ENCODE measurements at places on chromosomes 4 and X. TPM values are rescaled to one million over a fixed set of nuclear protein-coding genes. Genes with fewer than 3 reads are reported as not detected.

ATP10D gene
- total RNA-seq, result 11.3 TPM

GLOD5 gene
- total RNA-seq, result not detected

GLUD2 gene
- 0.55 TPM for total RNA-seq

GPR34 gene
- total RNA-seq, result not detected

DNA sequence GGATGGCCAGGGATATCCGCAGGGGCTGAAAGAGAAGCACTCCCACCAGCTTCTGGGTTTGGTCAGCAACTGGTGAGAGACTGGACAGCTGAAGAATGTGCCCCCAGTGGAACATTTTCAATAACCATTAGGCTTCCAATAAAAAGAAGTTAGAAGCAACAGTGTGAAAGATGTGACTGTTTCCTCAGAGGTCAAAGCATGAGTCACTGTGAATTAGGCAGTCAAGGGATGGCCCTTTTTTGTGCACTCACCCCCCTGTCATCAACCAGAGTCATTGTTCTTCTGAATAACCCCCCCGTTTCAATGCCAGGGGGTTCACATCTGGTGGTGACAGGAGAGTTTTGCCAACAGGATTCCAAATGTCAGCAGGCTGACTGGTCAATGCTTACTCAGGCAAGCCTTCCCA, 74.6 kb upstream of the SH3RF1 start:
- peak; percentile 35 for DNase-seq

DNA sequence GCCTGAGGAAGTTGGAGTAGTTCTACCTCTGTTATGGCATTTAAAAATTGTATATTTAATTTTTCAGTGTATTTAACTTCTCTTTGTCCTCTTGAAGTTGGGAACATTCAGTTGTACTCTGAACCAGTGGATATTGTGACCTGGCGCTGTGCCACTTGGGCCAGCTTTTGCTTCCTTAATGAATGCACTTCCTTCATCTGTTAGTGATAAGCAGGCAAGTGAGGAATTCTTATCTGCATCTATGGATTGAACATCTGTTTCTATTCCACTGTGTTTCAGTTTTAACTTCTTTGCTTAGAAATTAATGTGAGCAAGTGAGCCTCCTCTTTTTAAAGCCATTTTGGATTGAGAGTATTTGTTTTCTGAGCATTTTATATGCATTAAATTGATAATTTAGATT, 128.3 kb downstream of the UCHL1 start:
- no peak for DNase-seq
